Fibroblast of the aortic adventitia (primary cell): ENCODE measurements at places on chromosomes 6 and 20. TPM values are rescaled to one million over a fixed set of nuclear protein-coding genes. Genes with fewer than 3 reads are reported as not detected.

Gene LRRC1
- total RNA-seq: 2.5 and 8.3 TPM in 2 replicates

Gene GJA10
- not detected in 2 replicates for total RNA-seq

Gene CLVS2
- not detected in 2 replicates for total RNA-seq

Gene CNKSR3
- total RNA-seq: 4.3 and 11.7 TPM in 2 replicates

Gene IL17A
- not detected in 2 replicates for total RNA-seq

Gene PTCHD4
- total RNA-seq: 5.2 and 9.8 TPM in 2 replicates

Gene FILIP1
- 0.45 and 5.5 TPM in 2 replicates for total RNA-seq
